Activated CD8-positive, alpha-beta memory T cell treated with anti-CD3 and anti-CD28 coated beads, Interleukin-2, amount 10 ng/mL, durations not matched to agents 7 days and 5 days (primary cell): ENCODE measurements at places on chromosomes 7 and 10. TPM values are rescaled to one million over a fixed set of nuclear protein-coding genes. Genes with fewer than 3 reads are reported as not detected.

Gene MYO3A
- total RNA-seq: 0.73 TPM

DNA sequence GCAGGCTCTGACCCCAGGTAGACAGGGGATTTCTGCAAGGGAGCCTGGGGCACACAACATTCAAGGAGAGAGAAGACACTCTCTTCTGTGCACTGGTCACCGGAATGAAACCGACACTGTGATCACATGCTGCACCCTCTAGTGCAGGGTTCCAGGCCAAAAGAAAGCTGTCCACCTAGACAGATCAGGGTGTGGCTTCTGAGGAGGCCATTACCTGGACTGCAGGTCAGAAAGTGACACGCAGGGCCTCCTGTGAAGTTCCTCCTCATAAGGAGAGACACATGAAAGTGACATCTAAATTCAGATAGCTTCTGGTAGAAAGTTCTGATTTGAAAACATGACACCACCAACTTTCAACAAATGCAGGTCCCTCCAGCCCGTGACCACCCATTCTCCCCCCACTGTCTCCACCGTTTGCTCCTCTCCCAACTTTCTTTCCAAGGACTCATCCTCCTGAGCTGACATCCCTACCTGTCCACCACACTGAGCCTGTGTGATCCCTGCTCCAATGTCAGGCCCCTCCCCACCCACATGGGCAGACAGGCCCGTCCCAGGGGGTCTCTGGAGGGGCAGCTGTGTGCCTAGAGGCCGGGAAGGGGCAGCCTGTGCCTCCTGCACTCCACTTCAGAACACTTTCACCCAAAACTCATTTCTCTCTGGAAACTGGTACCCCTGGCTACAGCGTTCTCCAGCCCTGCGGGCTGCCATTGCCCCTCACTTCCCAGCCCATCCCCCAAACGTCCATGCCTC, 198.0 kb downstream of the TNS3 start:
- no peak for DNase-seq

Gene TLL2
- not detected for total RNA-seq

Gene CLDN4
- total RNA-seq: 0.12 TPM

- no peak for DNase-seq
Observed at GRCh38 chr7:111388912-111389311, 173.4 kb downstream of the IMMP2L start.

GRCh38 chr7:33831389-33832141, 73.8 kb upstream of the BMPER start:
- DNase-seq: no peak

Gene FAM25G
- total RNA-seq: not detected

DNA sequence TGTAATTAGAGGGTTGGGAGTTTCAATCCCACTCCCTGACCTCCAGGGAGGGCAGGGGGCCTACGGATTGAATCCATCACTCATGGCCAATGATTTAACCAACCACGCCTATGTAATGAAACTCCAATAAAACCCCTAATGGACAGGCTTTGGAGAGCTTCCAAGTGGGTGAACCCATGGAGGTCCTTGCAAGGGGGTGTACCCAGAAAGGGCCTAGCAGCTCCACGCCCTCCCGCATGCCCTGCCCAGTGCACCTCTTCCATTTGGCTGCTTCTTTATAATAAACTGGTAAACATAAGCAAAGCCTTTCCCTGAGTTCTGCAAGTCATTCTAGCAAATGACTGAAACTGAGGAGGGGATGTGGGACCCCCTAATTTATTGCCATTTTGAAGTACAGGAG, 280.1 kb downstream of the FRMD4A start:
- DNase-seq: no peak

GRCh38 chr10:122567056-122567660, 6.6 kb downstream of the DMBT1 start:
- DNase-seq: peak; percentile 48

GRCh38 chr10:71475243-71475871, 78.6 kb downstream of the CDH23 start:
- DNase-seq: no peak

- no peak for DNase-seq
Observed at GRCh38 chr10:9038146-9038714, 983.7 kb downstream of the GATA3 start.

- no peak for DNase-seq
Observed at GRCh38 chr10:95273393-95274312, 17.1 kb downstream of the PDLIM1 start.

- DNase-seq: no peak
Observed at GRCh38 chr7:49852619-49853462, 79.4 kb downstream of the VWC2 start.

Gene ADCYAP1R1
- not detected for total RNA-seq

- DNase-seq: no peak
Observed at GRCh38 chr7:54186336-54186735, 355.8 kb upstream of the VSTM2A start.

Gene CALHM1
- 1.1 TPM for total RNA-seq

Gene DYNC1I1
- not detected for total RNA-seq

GRCh38 chr7:138387755-138388475, 72.1 kb upstream of the TRIM24 start:
- no peak for DNase-seq
